ENCODE measurements at places on chromosomes 6 and 20.

DNA sequence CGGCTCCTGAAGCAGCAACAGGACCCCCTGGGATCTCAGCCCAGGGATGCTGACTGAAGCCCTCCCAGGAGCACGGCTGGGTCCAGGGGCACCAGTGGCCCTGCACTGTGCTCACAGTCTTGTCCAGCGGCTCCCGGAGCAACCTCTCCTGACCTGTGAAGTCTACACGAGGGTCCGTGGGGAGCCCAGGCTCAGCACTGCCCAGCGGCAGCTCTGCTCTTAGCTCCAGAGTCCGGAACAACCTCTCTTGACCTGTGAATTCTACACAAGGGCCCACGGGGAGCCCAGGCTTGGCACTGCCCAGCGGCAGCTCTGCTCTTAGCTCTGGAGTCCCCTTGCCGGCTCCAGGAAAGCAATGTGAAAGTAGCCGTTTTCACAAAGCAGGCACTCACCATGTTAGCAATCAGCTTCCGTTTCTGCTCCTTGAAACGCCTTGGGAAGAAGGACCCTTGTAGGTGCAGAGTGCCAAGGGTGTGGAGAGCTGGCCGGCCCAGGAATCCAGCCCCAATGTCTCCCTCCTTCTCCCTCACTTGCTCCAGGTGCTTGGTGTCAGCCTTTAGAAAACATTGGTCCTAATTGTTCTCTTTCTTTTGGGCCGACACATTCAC lies 310.9 kb downstream of the CDH4 start:
- DNase-seq, result no peak

DNA sequence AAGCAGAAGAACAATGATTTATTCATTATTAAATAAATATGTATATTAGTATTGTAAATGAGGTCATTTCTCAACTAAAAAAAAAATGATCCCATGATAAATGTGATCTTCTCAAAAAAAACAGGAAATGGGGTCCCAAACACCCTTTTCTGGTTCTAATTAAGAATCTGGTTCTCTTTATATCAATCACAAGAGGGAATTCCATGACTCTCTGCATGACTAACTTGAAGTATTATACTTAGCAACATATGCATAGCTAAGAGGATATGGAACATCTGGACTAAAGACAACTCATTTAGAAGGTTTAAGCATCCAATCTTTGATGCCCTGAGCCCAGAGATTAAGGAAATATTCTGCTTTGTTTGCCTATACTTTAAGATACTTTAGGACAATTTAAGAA lies 89.7 kb upstream of the EMILIN3 start:
- DNase-seq, result no peak

GRCh38 chr6:23659125-23659524 lies 466.9 kb upstream of the NRSN1 start:
- no peak for DNase-seq

DNA sequence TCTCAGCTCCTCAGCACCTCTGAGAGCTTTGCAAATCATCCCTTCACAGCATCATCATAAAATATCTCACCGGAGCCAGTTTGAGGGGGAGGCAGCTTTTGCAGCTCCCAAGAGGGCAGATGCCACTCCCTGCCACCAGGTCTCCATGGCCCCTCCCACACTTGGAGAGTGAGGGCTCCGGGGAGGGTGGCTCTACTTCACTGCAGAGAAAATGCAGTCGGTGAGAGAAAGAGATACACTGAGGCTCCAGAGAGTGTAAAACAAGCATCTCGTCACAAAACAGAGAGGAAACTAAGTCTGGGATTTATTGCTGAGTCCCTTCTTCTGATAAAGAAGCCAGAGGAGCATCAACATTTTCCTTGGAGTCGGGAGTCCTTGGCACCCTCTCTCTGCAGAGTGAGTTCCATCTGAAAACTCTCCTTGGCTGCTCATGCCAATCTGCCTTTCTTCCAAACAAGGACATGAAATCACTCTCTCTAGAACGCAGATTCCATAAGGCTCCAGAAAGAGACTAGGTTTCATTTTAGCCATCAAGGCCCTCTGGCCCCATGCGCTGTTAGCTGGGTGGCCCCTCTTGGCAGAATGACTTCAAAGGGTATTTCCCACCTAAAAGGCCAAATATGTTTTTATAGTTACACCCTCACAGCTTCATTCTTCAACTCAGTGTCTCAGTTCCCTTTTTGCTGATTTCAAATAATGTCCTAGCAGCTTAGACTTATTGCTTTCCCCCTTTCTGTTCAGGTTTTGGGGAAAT lies 70.6 kb upstream of the F13A1 start:
- DNase-seq, result no peak

- no peak for DNase-seq
Measured at GRCh38 chr20:44651684-44652423, at the start of gene ADA. ADA (minus strand) TSS chr20:44651699; CDS start chr20:44651607, 92 bp downstream.

DNA sequence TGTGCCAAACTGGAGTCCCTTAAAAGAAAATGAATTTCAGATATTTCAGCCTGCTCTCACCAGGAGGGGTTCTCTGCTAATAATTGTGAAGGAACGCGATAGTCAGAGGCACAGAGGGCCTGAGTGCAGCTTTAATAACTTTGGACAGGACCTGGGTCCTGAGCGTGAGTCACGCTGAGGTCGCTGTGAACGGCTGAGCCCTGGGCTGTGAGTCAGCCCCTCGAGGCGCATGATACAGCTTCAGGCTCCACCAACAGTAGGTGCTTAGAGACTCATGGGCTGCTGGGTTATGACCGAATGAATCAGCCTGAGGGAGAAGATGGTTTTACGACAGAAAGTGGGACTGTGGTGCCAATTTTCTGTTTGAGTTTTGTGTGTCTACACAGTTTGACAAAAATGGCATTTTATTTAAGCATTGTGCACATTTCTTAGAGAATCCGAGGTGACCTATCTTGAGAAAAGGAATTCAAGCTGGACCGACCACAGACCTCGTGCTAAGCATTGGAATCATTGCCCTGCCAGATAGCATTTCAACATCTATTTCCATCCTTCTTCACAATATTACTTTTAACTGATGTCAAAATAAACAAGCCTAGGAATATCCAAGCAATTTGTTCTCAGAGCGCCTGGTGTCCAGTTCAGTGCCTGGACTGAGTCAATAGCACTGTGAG lies 183.0 kb downstream of the THBS2 start:
- DNase-seq, result no peak

DNA sequence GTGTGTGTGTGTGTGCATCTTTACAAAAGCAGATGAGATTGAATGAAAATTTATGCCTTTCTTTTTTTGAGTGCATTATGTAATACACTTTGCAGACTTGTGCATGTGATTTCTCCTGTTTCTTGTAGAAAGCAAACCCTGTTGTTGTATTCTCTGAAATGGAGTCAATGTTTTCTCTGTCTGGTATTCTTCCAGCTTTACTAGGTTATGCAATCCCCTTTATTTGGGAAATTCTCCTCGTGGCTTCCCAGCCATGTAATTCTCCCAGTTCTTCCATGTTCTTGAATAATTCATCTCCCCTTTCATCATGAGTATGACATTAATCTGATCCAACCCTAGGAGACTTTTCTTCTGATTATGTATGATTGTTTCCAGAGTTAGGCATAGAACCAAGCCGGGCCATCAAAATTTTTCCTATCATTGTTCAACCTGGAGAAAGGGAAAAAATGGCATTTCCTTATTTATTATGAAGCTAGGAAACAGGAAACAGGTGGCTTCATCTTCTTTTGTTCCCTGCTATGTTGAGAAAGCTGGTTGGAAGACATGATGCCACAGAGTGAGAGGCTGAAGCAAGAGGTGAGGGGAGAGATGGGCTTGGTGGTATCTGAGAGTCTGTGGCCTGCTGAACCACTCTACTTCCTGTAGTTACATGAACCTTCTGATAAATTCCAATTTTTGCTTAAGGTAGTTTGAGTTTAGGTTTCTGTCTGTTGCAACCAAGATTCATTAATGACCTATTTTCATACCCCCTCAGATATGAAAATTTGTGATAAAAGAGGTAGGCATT lies 68.8 kb downstream of the PRL start:
- DNase-seq, result no peak

DNA sequence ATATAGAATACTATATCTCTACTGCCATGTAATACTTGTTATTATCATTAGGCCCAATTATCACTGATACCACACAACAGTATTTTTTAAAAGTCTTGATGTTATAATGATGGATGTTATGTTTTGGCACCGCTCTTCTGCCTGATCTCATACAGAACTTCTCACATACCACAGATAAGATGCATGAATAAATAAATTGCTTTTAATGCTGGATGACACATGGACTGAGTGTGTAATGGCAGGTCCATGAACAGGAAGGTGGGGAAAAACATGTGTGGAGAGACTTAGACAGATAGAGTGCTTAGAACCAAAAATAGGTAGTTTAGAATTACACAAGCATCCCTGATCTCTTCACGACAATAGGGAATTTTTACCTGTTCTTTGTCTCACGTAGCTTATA lies 258.4 kb upstream of the MARCKS start:
- DNase-seq, result no peak

DNA sequence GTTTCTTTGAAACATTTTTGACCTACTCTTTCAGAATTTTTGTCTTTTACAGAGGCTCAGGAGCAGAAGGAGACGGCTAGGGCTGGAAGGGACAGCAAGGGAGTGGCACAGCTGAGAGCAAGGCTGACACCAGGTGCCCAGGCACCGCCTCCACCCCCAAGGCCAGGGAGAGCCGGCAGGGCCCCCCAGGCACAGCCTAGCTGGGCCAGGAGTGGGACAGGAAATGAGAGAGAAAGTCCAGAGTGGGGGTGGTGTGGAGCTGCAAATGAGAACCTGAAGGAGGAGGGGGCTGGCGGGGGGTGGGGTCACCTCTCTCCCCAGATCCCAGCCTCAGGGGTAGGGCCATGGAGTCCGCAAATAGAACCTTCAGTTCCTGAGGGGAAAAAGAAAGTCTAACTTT lies 236.7 kb downstream of the CDC5L start:
- DNase-seq, result no peak
